Neural progenitor cell (in vitro differentiated cells): ENCODE measurements at places on chromosomes 1 and 21. TPM values are rescaled to one million over a fixed set of nuclear protein-coding genes. Genes with fewer than 3 reads are reported as not detected.

OLIG2 gene
- 0.15 TPM in 1 of 2 replicates, not detected in the other for total RNA-seq

DNA sequence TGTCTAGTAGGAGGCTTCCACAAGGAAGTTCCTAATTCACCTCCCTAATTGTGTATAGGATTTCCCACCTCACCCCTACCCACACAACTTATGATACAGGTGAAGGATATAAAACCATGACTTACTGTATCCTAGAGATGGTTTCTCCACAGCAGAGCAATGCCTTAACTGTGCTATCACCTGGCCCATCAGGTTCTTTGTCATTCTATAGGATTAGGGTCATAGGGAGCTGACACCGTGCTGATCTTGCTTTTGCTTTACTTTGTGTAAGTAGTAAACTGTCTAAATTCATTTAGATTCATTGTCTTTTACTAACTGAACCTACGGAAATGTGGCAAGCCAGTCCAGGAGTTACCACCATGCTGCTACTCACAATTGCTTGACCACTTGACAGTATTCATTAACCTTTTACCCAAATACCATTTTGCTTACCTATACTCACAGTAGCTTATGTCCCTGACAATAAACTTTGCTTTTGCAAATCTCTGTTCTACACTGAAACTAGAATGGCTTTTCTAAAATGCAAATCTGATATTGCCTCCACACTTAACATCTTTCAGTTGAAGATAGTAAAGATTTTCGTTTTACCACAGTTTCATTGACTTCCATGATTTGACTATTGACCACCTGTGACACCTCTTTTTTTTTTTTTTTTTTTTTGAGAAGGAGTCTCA is 147.6 kb downstream of the IFI44 start:
- no peak for DNase-seq

FCER1G gene
- total RNA-seq, result 0.34 TPM in 1 of 2 replicates, not detected in the other

CHML gene
- 31.4 and 43.6 TPM in 2 replicates for total RNA-seq

USP48 gene
- 34.5 and 50.3 TPM in 2 replicates for total RNA-seq

GRCh38 chr1:76659171-76659940 is 207.9 kb upstream of the ST6GALNAC5 start:
- DNase-seq, result no peak

DNA sequence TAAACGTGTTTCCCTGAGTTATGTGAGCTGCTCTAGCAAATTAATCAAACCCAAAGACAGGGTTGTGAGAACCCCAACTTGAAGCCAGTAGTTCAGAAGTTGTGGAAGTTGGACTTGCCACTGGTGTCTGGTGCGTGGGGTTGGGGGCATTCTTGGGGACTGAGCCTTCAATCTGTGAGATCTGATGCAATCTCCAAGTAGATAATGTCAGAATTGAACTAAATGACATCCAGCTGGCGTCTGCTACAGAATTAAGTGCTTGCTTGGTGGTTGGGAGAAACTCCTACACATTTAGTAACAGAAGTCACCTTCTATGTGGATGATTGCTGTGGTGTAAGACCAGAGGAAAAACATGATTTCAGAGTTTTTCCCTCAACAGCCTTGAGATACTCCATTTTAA is 207.4 kb downstream of the FGGY start:
- no peak for DNase-seq

DNA sequence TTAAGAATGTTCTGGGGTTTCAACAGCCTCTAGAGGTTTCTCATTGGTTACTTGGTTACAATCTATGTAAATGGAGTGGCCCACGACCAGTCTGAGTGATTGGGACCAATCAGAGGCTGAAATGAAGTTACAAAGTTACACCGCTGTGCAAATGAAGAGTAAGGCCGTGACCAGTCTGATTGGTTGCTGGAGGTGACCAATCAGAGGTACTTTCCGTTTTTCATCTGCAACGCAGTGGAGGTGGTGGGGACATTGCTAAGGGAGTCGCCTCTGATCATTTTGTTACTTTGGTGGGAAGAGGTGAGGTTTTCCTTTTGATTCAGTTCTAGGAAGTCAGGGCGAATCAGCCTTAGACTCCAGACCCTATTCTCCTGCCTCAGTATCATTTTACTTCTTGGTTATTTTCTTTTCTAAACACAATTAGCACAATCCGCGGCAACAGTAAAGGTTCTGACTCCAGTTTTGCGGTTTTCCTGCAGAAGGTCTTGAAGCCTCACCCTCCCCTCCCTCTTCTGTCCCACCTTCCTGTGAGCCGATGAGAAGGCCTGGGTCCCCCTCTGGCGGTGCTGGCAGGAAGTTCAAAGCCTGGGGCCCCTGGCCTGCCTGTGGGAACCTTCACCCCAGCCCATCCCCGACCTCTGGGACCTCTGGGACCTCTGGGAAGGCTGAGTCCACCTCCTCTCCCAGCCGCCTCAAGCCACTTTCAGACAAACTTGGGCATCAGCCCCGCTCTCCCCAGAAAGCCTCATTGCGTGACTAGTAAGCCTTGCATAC is 38.7 kb upstream of the TTC34 start:
- no peak for DNase-seq

DNA sequence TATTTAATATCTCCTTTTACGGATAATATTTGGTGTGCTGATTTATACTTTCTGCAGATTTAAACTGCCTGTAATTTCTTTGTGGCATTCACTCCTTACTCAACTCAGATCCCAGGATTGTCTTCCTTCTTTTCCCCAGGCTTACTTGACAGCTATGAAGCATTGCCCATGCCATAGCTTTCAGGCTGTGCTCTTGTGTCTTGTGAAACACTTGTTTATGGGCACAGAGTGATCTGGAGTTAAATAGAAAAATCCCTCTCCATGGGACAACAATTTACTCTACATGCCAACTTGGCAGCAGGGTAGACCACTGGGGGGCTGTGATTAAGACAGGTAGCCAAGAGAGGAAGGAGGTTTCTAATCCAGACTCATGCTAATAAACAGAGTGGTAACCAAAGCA is 57.4 kb downstream of the PPP1R12B start:
- no peak for DNase-seq

- DNase-seq, result no peak
Observed at GRCh38 chr1:203144661-203145060, 17.1 kb downstream of the ADORA1 start.

SPRR2A gene
- total RNA-seq, result not detected in 2 replicates

DNA sequence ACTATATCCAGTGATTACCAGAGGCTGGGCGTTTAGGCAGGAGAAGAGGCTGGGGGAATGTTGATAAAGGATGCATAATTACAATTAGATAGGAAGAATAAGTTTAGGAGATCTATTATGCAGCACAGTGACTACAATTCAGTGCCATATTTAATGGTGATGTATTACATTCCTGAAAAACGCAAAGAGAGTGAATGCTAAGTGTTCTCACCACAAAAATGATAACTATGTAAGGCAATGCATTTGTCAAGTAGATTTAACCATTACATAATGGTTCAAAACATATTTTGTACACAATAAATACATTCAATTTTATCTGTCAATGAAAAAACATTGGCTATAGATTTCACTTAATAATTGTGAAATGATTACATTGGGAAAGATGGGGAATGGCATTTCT is 548.9 kb downstream of the NUF2 start:
- DNase-seq, result no peak

- no peak for DNase-seq
Observed at GRCh38 chr1:91799863-91800262, 86.1 kb downstream of the TGFBR3 start.

GRCh38 chr1:229406798-229407197 is 27.1 kb downstream of the ACTA1 start:
- peak; percentile 83 for DNase-seq

- DNase-seq, result peak; percentile 89
Observed at GRCh38 chr1:27570784-27571183, 33.2 kb downstream of the AHDC1 start.

DNA sequence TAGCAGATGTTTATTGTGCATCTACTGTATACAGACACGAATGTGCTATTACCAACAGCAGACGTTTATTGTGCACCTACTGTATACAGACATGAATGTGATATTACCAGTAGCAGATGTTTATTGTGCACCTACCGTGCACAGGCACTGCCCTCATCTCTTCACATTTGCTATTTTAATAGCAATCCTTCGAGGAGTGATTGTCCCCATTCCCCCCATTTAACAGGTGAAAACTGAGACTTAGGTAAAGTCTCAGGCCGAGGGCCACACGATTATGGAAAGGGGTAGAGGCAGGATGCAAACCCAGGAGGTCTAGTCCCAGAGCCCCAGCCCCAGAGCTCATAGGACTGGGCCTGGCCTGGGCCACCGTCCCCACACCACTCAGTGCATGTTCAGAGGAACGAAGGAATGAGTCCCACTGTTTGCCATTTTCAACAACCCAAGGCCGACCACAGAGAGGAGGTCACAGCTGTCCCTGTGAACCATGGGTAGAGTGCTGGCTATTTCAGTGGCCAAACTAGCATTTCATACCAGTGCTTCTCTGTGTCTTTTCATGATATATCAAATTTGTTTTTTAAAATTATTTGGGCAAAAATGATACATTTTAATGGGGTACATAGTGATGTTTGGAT is 114.4 kb upstream of the TMEM51 start:
- DNase-seq, result no peak

DNA sequence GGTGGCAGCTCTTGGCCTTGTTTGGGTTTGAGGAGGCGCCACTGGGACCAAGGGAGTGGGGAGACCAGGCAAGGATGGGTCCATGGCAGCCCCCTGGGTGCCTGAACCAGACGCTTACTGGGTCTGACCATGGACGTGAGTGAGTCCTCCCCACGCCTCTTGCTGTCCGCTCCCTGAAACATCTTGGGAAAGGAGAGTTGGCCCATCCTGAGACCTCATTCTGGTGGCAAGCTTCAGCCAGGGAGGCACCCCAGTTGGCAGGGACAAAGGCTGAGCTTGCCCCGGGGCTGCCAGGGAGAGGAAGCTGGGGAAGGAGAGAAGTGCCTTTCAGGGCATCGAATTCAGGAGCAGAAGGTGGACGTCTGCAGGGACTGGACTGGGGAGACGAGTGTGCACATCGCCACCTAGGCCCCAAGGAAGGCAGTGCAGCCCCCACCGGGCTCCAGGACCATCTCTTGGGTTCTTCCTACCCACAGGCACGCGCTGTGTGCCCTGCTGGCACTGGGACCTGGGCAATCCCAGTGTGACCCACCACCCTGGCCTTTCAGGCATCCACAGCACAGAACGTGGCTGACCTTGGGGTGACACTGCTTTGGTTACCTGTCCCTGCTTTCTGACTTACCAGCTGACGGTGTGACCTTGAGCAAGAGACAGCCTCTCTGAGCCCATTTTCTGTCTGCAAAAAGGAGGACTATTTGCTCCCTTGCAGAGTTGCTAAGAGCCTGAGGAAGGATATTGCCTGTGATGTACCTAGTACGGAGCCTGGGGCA is 132.9 kb upstream of the WNT4 start:
- peak; percentile 75 for DNase-seq

COL16A1 gene
- total RNA-seq, result 0.22 and 7.0 TPM in 2 replicates

DNA sequence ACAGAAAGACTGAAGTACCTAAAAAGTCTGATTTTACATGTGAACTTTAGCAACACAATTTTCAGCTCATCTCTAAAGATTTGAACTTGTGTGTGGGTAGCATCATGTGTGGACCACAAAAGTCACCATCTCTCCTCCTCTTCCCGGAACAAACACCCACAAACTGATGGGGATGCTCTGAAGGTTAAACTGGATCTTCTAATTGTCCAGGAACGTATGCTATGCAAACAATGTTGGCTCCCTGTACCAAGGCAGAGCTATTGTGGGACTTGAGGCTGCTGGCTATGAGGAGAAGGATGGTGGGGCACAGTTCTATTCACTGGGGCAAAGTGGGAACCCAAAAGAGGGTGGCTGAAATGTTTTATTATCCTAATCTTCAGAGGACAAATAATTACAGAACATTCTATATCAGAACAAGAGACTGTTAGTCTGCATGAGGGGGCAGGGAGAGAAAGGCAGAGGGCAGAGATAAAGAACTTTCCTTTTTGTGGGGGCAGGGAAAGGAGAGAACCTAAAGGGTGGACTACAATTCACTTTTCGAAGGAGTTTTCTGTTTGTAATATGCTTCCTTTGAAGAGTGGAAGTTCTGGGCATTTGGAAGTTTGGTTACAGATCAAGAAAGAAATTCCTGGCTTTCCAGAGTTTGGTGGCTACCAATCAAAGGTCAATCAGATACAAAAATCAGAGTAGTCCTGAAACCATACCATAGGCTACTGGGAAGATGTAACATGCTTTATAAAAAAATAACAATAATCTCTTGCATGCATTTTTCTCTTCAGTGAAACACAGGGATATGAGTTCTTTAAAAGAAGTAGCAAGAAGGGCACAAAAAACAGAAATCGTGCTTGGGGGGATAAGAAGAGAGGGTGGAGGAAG is 62.9 kb downstream of the GADD45A start:
- DNase-seq, result no peak

SELP gene
- total RNA-seq, result not detected in 2 replicates

GRCh38 chr1:226627924-226628611 is 79.5 kb downstream of the STUM start:
- no peak for DNase-seq

GRCh38 chr1:143720087-143721023 is 251.4 kb downstream of the FAM72C start:
- DNase-seq, result no peak

- DNase-seq, result no peak
Observed at GRCh38 chr21:33732038-33732437, 89.7 kb downstream of the ITSN1 start.
